ENCODE measurements at places on chromosomes 6 and 20. TPM values are rescaled to one million over a fixed set of nuclear protein-coding genes. Genes with fewer than 3 reads are reported as not detected.
A peak's percentile ranks its signal among the peaks of the same experiment; 100 is the strongest.

ZKSCAN8 gene
- total RNA-seq = 13.4 TPM

MYB gene
- 0.08 TPM for total RNA-seq

IFNGR1 gene
- 57.8 TPM for total RNA-seq

DNA sequence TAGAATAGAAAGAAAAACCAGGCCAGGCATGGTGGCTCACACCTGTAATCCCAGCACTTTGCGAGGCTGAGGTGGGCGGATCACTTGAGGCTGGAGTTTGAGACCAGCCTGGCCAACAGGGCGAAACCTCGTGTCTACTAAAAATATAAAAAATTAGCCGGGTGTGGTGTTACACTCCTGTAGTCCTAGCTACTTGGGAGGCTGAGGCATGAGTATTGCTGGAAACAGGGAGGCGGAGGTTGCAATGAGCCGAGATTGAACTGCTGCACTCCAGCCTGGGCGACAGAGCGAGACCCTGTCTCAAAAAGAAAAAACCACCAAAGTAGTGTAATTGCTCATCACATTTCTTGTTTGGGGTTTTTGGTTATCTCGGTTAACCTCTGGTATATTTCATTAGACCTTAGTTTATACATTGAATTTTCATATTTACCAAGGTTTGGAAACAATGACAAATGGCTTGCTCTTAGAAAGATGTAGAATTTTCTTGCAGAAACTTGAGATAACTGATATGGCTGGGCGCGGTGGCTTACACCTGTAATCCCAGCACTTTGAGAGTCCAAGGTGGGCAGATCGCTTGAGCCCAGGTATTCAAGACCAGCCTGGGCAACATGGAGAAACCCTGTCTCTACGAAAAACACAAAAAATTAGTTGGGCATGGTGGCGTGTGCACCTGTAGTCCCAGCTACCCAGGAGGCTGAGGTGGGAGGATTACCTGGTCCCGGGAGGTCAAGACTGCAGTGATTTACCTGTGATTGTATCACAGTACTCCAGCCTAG is 14.2 kb downstream of the ITCH start:
- H3K27ac ChIP-seq = no peak overlapping the region
- H3K27me3 ChIP-seq = no peaks in the 10 kb centered on the region
- no peak for DNase-seq
- H3K4me1 ChIP-seq = peaks cover 35% of the 10 kb centered on the region
- H3K4me3 ChIP-seq = no peak overlapping the region

GRCh38 chr6:2999618-3000557 is at the start of gene NQO2:
NQO2 (plus strand) TSS chr6:2999894; CDS start chr6:3006553, 6,659 bp downstream.
- peak; percentile 99 for DNase-seq
- H3K27ac ChIP-seq = peak within 1 kb of the TSS; percentile 98
- H3K4me1 ChIP-seq = peaks cover 20% of the 10 kb centered on the region
- no peaks in the 10 kb centered on the region for H3K36me3 ChIP-seq
- no peaks in the 10 kb centered on the region for H3K27me3 ChIP-seq

DNA sequence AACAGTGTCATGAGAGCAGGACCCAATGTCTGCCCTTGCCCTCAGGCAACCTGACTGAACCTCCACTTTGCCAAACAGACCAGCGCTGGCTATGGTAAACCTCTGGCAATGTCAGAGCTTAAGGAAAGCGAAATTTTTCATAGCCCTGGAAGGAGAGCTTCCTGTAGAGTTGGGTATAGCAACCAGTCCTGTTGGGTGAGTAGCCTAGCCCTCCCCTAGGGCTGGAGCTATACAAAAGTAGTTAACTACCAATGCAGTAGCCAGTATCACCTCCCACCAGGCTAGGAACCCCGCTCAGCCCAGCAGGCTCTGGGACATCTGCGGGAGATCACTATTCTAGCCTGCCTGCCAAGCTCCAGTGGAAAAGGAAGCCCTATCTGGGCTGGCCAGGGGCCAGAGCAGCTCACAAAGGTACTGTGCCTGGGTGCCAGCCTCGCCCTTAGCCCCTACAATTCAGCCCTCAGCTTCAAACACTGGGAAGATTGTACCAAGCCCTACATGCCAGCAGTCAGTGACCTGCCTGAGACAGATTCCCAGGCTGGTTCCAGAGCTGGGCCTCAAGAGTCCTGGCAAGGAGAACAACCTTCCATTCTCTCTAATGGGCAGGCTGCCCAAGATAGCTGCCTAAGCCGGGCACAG is 7.9 kb downstream of the WFDC3 start:
- H3K4me3 ChIP-seq = no peak overlapping the region
- no peaks in the 10 kb centered on the region for H3K36me3 ChIP-seq
- no peak for DNase-seq
- H3K27me3 ChIP-seq = no peaks in the 10 kb centered on the region
- H3K27ac ChIP-seq = no peak overlapping the region
- H3K4me1 ChIP-seq = no peaks in the 10 kb centered on the region

GRCh38 chr20:51487565-51488268 is 54.8 kb downstream of the NFATC2 start:
- H3K4me3 ChIP-seq = no peak overlapping the region
- H3K27me3 ChIP-seq = no peaks in the 10 kb centered on the region
- no peak overlapping the region for H3K27ac ChIP-seq
- no peak for DNase-seq
- no peaks in the 10 kb centered on the region for H3K4me1 ChIP-seq

DNA sequence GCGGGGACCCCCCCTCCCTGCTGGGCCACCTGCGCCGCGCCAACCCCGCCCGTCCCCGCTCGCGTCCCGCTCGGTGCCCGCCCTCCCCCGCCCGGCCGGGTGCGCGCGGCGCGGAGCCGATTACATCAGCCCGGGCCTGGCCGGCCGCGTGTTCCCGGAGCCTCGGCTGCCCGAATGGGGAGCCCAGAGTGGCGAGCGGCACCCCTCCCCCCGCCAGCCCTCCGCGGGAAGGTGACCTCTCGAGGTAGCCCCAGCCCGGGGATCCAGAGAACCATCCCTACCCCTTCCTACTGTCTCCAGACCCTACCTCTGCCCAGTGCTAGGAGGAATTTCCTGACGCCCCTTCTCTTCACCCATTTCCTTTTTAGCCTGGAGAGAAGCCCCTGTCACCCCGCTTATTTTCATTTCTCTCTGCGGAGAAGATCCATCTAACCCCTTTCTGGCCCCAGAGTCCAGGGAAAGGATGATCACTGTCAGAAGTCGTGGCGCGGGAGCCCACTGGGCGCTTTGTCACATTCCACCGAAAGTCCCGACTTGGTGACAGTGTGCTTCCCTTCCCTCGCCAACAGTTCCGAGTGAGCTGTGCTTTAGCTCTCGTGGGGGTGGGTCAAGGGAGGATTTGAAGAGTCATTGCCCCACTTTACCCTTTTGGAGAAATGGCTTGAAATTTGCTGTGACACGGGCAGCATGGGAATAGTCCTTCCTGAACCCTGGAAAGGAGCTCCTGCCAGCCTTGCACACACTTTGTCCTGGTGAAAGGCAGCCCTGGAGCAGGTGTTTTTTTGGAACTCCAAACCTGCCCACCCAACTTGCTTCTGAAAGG is 2.1 kb downstream of the VEGFA start:
- H3K36me3 ChIP-seq = peaks cover 14% of the 10 kb centered on the region
- peaks cover 66% of the 10 kb centered on the region for H3K4me1 ChIP-seq
- H3K27me3 ChIP-seq = no peaks in the 10 kb centered on the region
- peak overlapping the region; percentile 96 for H3K27ac ChIP-seq
- peak; percentile 79 for DNase-seq
- H3K4me3 ChIP-seq = peak overlapping the region; percentile 89

DNA sequence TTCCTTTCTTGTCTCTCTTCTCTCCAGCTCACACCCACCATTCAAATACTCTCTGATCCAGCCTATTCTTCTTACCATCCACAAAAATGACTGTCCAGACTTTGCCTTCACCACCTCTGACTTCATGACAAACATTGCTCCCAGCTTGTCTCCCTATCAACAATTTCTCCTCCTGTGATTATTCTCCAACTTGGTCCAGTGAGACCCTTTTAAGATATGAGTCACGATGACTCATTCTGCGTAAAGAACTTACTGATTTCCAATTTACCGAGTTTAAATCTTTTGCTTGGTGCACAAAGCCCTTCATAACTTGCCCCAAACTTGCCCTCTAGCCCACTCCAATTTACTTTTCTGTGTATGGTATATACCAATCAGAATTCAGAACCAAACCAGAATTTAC is 833.2 kb downstream of the MAFB start:
- no peaks in the 10 kb centered on the region for H3K4me1 ChIP-seq
- no peak overlapping the region for H3K27ac ChIP-seq
- no peak overlapping the region for H3K4me3 ChIP-seq
- no peaks in the 10 kb centered on the region for H3K27me3 ChIP-seq

DNA sequence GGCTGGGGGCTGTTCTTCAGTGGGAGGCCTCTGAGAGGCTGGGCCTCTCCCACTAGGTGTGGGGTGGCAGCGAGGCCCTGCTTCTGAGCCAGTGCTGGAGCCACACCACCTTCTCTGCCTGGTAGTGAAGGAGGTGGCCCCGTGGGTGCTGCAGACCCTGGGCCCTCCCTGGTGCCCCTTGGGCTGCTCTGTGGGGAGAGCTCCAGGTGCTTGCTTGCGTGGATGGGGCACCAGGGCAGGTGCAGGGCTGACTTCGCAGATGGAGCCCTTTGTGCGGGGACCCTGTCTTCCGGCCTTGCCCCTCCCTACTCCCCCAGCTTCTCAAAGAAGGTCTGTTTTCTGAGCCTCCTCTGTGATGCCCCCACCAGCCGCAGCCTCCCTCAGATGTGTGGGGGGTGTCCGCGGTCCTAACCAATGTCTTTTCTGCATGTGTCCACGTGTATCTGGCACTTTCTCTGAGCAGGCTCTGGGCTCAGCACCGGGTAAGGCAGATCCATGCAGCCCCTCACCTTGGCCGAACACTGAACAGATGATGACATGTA is 17.2 kb upstream of the MYT1 start:
- H3K4me3 ChIP-seq = no peak overlapping the region
- DNase-seq = no peak
- no peak overlapping the region for H3K27ac ChIP-seq

- no peaks in the 10 kb centered on the region for H3K36me3 ChIP-seq
- H3K27ac ChIP-seq = no peak overlapping the region
- DNase-seq = no peak
- no peaks in the 10 kb centered on the region for H3K4me1 ChIP-seq
Observed at GRCh38 chr20:52923123-52923937, 48.8 kb upstream of the TSHZ2 start.

DNA sequence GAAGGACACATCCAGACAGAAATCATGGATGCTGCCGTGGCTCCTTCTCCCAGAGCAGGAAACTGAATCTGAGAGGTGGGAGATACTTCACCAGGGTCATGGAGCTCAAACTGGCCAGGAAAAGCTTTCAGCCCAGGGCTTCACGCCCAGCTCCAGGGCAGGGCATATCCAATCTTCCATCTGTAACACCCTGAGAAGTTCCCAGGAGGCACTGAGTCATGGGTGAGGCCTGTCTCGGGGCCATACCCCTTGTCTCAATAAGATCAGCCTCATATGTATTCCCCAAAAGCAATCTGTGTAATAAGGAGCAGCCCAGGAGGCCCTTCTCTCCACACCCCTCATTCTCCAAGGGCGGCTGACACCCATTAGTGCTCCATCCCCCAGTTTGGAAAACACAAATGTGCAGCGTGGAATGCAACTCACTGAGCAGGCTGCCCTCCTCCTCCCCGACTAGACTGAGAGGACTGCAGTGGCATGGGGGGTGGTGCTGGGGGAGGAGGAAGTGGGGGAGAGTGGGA is 439.3 kb upstream of the SULF2 start:
- DNase-seq = no peak
- no peaks in the 10 kb centered on the region for H3K4me1 ChIP-seq
- no peaks in the 10 kb centered on the region for H3K36me3 ChIP-seq
- H3K27ac ChIP-seq = no peak overlapping the region
- no peaks in the 10 kb centered on the region for H3K27me3 ChIP-seq

DNA sequence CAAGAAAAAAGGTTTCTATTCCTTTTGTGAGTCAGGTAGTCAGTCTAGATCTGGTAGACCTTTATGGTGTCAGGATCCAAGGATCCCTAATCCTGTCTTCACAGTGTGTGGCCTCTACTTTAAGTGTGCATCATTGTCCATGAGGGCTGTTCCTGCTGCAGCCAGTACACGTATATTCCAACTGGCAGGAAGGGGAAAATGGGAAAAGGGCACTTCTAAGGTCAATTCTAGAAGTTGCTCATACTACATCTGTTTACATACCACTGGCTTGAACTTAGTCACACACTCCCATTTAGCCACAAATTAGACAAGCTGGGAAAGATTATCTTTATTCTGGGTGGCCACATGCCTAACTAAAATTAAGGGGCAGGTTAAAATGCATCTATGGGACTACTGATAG is 9.7 kb upstream of the MMS22L start:
- no peak for DNase-seq
- H3K4me1 ChIP-seq = no peaks in the 10 kb centered on the region
- no peaks in the 10 kb centered on the region for H3K27me3 ChIP-seq

DNA sequence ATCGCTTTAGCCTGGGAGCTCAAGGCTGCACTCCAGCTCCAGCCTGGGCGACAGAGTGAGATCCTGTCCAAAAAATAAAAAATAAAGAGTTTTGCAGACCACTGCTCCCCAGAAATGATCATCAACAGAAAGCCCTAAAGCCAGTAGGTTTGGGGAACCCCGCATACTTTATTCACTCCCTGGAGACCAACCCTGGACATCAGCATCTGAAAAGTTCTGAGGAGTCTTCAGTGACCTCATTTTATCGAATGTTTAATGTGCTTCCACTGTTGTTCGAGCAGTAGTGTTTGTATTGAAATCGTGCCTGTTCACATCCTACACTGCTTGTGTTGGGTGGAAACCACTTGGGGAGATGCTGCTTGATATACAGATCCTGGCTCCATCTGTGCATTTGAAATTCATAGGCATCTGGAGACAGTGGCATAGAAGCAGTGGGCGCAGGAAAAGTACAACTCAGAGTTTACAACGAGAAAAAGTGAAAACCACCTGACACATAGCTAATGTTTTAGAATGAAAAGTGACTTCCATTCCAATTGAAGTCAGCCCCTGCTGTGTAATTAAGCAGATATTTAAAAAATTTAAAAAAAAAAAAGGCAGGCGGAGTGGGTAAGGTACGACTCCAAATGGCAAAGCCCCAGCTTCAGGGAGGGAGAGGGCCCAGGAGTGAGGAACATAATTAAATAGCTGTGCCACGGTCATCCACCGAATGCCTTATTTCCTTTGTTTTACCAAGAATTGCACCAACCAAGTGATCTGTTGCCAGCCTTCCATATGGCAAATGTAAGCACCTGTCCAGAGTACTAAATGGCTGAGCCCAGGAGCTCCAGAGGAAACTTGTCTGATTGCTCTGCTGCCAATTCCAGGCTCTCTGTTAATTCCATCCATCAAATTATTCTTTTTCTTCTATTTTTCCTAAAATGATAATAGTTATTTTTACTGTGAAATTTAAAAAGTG is 100.4 kb upstream of the NAA20 start:
- H3K4me3 ChIP-seq = no peak overlapping the region
- no peak overlapping the region for H3K27ac ChIP-seq
- H3K4me1 ChIP-seq = peaks cover 3% of the 10 kb centered on the region
- no peaks in the 10 kb centered on the region for H3K27me3 ChIP-seq
- H3K36me3 ChIP-seq = no peaks in the 10 kb centered on the region

DNA sequence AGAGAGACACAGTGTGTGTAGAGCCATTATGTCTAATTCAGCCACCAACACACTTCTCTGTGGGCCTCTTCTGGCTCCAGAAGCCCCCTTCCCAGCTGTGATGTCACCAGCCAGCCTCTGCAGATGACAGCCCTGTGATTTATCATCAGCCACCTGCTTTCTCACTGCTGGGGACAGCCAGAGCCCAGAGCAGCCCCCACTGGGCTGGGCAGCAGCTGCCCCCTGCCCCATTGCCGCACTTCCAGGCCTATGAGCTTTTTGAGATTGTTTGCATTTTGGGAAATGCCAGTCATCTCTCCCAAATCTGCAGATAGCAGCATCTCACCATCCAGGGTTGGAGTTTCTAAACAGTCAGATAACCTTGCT is 21.9 kb upstream of the STX16 start:
- H3K4me3 ChIP-seq = no peak overlapping the region
- no peaks in the 10 kb centered on the region for H3K36me3 ChIP-seq
- no peak overlapping the region for H3K27ac ChIP-seq
- no peaks in the 10 kb centered on the region for H3K27me3 ChIP-seq
